ENCODE measurements at places on chromosomes 5 and 9.

- DNase-seq, result no peak
Measured at GRCh38 chr5:2738700-2739359, 12.6 kb downstream of the IRX2 start.

- peak; percentile 51 for DNase-seq
Measured at GRCh38 chr5:124662181-124662781, 84.2 kb downstream of the ZNF608 start.

GRCh38 chr9:11992866-11993265 is 700.3 kb upstream of the TYRP1 start:
- DNase-seq, result peak; percentile 39

GRCh38 chr9:127340721-127341120 is 56.2 kb upstream of the SLC2A8 start:
- no peak for DNase-seq

DNA sequence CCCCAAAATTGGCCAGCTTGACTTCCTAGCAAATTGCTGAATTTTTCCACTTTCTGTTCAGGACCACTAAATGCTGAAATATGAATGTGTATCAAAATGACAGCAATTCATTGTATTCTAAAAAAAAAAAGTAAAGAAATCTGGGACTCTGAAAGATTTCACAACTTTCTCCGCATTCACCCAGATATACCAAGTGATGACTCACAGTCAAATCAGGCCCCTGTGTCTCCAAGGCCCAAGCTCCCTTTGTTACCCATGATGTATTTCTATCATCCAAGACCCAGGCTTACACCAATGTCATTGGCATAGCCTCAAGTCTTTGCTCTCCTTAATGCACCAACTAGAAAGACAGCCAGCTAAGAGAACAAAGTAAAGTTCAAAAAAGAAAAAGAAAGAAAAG is 493.9 kb downstream of the NTRK2 start:
- no peak for DNase-seq

DNA sequence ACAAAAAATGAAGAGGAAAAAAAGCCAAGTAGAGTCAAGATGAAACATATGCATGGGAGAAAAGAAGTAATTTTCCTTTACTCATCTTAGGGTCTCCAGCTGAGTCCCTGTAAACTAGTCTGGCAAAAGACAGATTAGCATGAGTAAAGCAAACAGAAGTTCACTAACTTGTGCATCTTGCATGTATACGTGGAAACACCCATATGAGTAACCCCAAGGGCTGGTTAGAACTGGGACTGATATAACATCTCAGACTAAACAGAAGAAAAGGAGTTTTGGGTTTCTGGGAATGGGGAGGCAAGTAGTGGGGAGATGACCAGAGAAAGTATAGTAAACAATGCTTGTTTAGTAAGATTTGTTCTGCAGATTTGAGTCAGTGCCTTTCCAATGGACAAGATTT is 20.1 kb upstream of the GLDC start:
- DNase-seq, result no peak

- DNase-seq, result no peak
Measured at GRCh38 chr5:116626272-116626723, 51.7 kb upstream of the SEMA6A start.

DNA sequence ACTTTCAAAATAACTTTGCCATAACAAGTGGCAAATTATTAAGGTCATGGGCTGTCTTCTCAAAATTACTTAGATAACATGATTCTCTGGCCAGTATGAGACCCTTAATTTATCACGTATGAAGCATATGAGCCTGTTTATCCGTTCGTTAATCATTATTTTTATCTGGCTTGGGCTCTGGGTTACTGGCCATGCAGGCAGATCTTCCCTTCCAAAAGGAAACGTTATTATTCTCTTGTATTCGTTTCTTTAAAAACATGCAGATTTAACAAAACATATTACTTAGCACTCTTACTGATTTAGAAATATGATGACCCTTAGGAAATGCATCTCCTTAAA is 148.6 kb downstream of the DOCK8 start:
- DNase-seq, result no peak

GRCh38 chr5:178624631-178625546 is 2.0 kb downstream of the CLK4 start:
- no peak for DNase-seq

DNA sequence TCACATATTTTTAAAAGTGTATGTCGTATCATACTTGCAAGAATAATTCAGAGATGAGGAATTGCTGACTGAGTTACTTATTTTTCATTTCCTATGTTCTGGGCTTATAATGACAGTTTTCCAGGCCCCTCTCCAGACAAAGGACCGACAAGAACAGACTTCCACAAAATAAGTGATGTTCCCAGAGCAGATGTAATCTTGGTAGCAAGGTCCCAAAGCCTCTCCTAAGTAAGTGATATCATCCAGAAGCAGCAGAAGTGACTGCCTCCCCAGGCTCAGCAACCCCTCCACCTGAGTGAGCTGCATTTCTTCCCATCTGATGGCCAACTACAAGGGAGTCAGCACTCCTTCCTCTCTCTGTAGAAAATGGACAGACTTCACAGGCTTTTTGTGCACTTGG is 57.1 kb downstream of the SEMA6A start:
- no peak for DNase-seq

DNA sequence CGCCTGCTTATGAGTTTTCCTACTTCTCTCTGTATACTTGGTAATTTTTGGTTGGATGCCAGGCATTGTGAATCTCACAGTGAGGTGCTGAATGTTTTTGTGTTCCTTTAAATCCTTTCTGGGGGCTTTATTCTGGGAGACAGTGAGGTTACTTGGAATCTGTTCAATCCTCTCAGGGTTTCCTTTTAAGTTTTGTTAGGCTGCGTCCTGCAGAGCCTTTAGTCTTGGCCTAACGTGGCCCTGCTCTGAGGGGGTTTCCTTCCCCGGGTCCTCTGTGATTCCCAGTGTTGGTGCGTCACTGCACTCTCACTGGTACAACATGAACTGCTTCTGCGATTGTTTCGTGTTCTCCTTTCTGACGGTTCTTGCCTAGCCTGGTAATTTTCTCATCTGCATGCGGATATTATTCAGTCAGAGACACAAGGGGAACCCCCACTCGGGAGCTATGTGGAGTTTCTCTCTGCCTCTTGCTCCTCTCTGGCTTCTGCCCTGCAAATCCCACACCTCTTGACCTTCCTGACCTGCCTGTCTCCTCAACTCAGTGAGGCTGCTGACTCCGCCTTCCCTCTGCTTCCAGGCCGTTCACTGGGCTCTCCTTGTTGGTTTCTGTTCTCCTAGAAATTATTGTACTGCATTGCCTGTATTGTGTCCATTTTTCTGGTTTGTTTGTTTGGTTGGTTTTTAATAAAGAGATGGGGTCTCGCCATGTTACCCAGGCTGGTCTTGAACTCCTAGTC is 128.1 kb downstream of the DAB2IP start:
- peak; percentile 17 for DNase-seq

GRCh38 chr9:108662091-108662875 is 193.5 kb downstream of the ACTL7B start:
- DNase-seq, result no peak

DNA sequence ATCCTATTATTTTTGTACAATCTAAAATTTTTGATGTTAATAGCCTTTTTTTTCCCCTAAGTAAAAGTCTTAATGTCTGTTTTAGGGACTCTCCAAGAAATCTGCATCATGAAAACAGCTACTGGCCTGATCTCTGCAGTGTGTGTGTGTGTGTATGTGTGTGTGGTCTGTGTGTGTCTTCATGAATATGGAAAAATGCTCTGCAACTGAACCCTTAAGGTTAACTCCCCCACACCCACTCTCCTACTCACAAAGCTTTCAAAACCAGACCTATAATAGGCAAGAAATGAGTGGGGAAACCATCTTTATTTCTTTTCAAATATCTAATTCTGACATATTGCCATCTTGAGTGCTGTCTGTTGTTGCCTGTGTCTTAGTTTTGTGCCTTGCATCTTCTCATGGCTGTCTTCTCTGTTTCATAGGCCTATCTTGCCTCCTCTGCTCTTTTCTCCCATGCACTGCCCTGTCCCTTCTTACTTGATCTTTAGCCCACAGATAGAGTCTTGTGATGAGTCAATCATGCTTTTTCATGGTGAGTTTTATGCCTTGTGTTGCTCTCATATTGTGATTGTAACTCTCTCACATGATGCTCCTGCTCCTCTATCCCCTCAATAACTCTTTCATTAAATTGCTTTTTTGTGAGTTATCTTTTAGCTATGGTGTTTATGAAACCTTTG is 68.3 kb downstream of the CHSY3 start:
- DNase-seq, result no peak

DNA sequence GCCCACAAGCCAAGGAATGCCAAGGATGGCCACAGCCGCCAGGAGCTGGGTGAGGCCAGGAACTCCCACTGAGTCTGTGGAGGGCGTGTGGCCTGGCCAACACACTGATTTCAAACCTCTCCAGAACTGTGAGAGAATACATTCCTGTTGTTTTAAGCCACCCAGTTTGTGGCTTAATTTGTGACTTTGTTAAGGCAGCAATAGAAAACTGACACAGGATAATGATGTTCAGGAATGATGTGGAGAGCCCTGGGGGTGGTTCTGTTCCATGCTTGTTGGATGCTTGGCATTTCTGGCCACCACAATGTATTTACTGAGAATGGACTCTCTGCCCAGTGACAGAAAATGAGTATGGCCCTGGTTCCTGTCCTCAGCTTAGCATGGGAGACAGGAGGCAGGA is 82.8 kb downstream of the DAP start:
- DNase-seq, result no peak

GRCh38 chr5:154243736-154244135 is 53.2 kb downstream of the GALNT10 start:
- DNase-seq, result no peak

GRCh38 chr9:121491111-121491510 is 8.5 kb downstream of the GGTA1 start:
- no peak for DNase-seq

GRCh38 chr9:99105152-99106043 is 485 bp downstream of the TGFBR1 start:
- DNase-seq, result peak; percentile 58

- DNase-seq, result no peak
Measured at GRCh38 chr5:158845941-158846340, 253.8 kb downstream of the EBF1 start.

GRCh38 chr5:139156814-139157213 is 41.4 kb downstream of the SIL1 start:
- DNase-seq, result no peak

GRCh38 chr5:38780945-38781344 is 64.9 kb upstream of the OSMR start:
- no peak for DNase-seq

DNA sequence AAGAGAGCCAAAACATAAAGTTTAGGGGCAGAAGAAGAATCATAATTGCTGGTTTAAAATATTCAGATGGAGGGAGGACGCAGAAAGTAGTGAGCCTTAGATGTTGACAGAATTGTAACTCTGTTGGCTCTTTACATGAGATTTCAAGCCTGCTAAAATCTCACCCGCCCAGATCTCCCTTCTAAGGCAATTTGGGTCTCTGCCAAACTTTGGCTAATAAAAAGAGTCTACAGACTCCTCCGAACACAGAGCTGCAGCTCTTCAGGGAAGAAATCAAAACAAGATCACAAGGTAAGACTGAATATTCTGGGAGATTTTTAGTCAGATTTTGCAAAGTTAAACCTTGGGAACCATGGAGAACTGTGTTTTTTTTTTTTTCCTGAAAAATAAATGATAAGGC is at the start of gene IL33:
IL33 (plus strand) TSS at position 246 of the 400 bp plus-strand sequence. CDS start 25,888 bp downstream, outside the sequence.
- DNase-seq, result no peak

- no peak for DNase-seq
Measured at GRCh38 chr9:14467675-14468374, 153.9 kb upstream of the NFIB start.

GRCh38 chr9:78023003-78023741 is 8.4 kb downstream of the GNAQ start:
- DNase-seq, result no peak

DNA sequence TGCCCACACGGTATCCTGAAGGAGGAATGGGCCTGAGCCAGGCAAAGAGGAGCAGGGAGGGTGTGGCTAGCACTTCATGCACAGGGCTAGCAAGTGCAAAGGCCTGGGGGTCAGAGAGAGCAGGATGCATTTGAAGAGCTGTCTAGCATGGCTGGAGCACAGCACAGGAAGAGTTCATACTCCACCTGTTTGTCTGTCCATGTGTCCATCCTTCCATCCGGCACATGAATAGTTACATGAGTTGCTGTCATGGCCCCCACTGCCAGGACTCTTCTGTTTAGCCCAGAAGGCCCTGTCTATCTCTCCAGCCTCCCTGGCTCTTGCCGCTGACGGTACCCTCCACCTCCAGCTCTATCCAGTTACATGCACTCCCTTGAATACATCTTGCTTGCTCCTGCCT is 17.1 kb downstream of the RGS3 start:
- no peak for DNase-seq

- DNase-seq, result no peak
Measured at GRCh38 chr5:72622170-72622760, 115.1 kb upstream of the ZNF366 start.

GRCh38 chr9:133943781-133944745 is 48.1 kb downstream of the VAV2 start:
- DNase-seq, result peak; percentile 56

DNA sequence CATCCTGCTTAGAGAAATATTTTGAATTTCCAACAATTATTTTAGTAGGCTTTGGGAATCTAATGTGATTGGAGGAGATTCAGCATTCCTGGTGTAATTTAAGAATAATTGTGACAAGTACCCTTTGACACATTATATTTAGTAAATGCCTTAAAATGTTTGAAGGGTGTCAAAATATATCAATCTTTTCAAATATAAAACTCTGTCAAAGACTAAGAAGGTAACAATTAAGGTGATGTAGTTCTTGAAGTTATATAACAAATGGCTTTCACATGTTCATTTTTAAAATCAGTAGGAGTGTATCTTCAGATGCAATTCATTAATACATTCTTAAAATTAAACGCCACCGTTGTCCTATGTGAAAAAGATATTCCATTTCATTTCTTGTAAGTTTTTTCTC is 1977.1 kb upstream of the CDH9 start:
- DNase-seq, result no peak

DNA sequence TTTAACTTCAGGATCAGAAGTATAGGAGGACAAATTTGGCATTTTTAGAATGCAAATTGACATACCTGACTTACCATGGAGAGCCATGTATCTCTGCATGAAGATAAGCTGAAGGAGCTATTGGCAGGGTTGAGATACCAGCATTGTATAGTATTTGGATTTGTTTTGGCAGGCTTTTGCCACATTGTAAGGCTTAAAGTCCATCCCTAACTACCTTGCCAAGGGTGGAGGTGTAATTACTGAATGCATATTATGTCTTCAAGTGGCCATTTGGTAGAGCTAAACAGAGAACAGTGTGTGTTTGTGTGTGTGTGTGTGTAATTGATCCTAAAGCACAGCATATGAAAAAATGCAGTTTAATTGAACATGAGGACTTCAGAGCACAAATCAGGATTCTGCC is 324.7 kb downstream of the FAM170A start:
- no peak for DNase-seq

- DNase-seq, result peak; percentile 45
Measured at GRCh38 chr5:42057254-42057690, 132.2 kb downstream of the FBXO4 start.

DNA sequence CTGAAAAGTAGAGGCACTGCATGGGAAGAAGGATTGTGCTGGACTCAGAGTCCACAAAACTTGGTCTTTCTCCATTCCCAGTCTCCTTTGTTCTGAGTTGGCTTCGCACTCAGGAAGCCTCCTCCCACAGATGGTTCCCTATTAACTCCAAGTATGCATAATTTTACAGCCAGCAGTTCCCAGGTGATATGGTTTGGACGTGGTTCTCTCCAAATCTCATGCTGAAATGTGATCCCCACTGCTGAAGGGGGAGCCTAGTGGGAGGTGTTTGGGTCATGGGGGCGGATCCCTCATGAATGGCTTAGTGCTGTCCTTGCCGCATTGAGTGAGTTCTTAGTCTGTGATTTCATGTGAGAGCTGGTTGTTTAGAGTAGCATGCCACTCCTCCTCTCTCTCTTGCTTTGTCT is 86.6 kb downstream of the FEM1C start:
- no peak for DNase-seq

- no peak for DNase-seq
Measured at GRCh38 chr5:171574376-171574775, 154.9 kb downstream of the FGF18 start.
